ENCODE measurements at places on chromosomes 7 and 10.

- DNase-seq = no peak
Observed at GRCh38 chr10:17847585-17848296, 38.6 kb downstream of the MRC1 start.

DNA sequence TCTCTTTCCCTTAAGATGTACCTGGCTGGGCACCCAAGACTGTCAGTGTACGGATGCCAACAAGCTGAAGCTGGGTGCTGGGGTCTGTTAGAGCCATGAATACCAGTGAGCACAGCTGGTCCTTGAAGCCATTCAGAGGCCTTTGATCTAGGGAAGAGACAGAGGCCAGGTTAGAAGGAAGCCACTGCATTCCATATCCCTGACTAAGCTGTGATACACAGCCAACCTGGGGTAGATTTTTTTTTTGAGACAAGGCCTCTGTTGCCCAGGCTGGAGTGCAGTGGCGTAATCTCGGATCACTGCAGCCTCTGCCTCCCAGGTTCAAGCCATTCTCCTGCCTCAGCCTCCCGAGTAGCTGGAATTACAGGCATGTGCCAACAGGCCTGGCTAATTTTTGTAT lies 20.8 kb downstream of the ZDHHC16 start:
- no peak for DNase-seq

- no peak for DNase-seq
Observed at GRCh38 chr7:131365838-131366237, 38.2 kb downstream of the MKLN1 start.

DNA sequence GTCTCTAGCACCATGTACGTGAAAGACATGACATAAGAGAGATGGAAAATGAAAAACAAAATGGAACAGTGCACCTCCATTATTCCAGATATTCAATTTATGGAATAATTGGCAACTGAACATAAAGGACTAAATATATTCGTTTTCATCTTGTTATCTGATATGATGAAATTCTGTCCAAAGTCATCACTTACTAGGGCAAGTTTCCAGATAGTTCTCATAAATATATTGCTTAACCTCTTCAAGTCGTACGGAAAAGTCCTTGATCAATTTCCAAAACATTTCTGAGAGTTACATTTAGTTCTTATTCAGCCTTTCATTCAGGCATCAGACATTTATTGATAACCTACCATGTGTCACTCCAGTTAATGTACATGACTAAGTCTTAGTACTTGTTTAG lies 185.2 kb downstream of the HGF start:
- no peak for DNase-seq

- DNase-seq = no peak
Observed at GRCh38 chr7:28222636-28223035, 42.0 kb upstream of the JAZF1 start.

GRCh38 chr10:95445223-95445836 lies 115.8 kb downstream of the SORBS1 start:
- no peak for DNase-seq

DNA sequence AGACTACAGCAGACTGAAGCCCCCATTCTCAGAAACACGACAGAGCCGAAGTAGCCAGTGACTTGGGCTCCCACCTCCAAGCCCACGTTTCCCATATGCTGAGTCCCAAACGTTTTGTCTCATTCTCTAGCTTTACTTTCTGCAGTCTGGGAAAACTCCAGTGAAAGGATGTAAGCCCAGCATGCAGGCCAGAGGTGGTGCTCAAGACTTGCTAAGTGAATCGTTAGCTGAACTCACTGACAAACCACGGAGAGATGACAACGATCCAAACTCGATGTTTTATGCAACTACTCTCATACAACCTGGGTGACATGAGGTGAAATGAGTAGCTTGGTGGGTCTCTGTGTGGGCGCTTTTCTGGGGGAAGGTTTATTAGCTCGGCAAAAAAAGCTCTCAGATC lies 731.8 kb downstream of the SUGCT start:
- DNase-seq = no peak

GRCh38 chr7:125506331-125506730 lies 576.7 kb upstream of the POT1 start:
- no peak for DNase-seq

- DNase-seq = no peak
Observed at GRCh38 chr7:157827863-157828160, 491.0 kb downstream of the DNAJB6 start.

DNA sequence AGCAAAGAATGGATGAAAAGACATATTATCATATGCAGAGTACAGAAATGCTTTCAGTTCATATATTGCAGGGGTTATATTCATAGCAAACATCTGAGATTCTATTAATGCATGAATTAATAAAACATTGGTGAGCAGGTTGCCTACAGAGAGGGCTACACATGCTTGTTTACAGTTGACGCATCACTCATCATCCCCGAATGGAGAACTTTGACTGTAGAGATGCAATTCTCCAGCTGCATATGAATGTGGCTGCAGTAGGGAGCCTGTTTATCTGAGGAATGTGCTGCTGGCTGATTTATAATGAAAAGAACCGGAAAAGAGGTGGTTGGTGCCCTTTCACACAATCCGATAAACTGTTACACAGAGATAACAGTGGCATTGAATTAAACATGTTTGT lies 116.5 kb downstream of the GRM3 start:
- DNase-seq = no peak

- no peak for DNase-seq
Observed at GRCh38 chr7:63044721-63045120, 953.9 kb upstream of the ZNF722 start.

GRCh38 chr7:114062810-114063209 lies 144.0 kb upstream of the PPP1R3A start:
- no peak for DNase-seq

DNA sequence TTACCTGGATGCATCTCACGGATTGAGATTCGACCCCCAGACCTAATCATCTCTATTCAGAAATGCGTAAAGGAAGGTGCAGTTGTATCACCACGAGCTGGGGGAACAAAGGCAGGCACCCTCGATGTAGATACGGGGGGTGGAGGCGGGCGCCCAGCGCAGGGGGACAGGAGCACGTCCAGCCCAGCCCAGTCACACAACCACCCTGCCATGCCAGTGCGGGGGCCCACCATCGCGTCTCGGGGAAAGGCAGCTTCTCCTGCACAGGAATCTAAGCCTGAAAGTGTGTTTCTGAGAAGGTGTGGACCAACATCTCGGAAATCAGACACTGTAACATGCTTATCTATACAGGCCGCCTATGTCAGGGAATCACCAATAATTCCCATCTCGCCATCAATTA lies 131.1 kb downstream of the DIP2C start:
- DNase-seq = no peak

GRCh38 chr10:33123680-33124079 lies 165.7 kb upstream of the ITGB1 start:
- no peak for DNase-seq

GRCh38 chr10:69714572-69714971 lies 84.5 kb downstream of the FAM241B start:
- DNase-seq = no peak

DNA sequence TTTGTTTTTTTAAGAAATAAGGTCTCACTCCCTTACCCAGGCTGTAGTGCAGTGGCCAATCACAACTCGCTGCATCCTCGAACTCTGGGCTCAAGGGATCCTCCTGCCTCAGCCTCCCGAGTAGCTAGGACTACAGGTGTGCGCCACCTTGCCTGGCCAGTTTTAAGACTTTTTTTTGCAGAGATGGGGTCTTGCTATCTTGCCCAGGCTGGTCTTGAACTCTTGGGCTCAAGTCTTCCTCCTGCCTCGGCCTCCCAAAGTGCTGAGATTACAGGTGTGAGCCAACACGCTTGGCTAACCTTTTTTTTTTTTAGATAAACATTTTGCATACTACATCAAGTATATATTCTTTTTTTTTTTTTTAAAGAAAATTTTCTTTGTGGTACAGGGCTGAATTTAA lies 18.2 kb downstream of the SEC23IP start:
- DNase-seq = no peak

GRCh38 chr7:29835718-29836117 lies 29.4 kb downstream of the WIPF3 start:
- DNase-seq = no peak
